ENCODE measurements at places on chromosomes 2 and 18. TPM values are rescaled to one million over a fixed set of nuclear protein-coding genes. Genes with fewer than 3 reads are reported as not detected.

CMPK2 gene
- total RNA-seq = 0.95 TPM

C2orf80 gene
- total RNA-seq = not detected

RND3 gene
- 124 TPM for total RNA-seq

CRYGD gene
- not detected for total RNA-seq

CCDC150 gene
- 3.6 TPM for total RNA-seq

NEB gene
- 2.2 TPM for total RNA-seq

DSC3 gene
- total RNA-seq = 4.1 TPM

GATA6 gene
- 13.1 TPM for total RNA-seq

ABCB11 gene
- total RNA-seq = not detected

HRH4 gene
- total RNA-seq = not detected

APCDD1 gene
- 41.3 TPM for total RNA-seq

NOL4 gene
- not detected for total RNA-seq

LRP1B gene
- total RNA-seq = 0.65 TPM

TSHZ1 gene
- total RNA-seq = 7.8 TPM

GAREM2 gene
- total RNA-seq = 6.5 TPM

CNGA3 gene
- not detected for total RNA-seq

CAPG gene
- 77.6 TPM for total RNA-seq

AP1S3 gene
- total RNA-seq = 5.5 TPM

SCLY gene
- total RNA-seq = 12.7 TPM

MGAT5 gene
- 27.6 TPM for total RNA-seq

HOXD12 gene
- total RNA-seq = not detected

UGT1A10 gene
- total RNA-seq = not detected

RMDN2 gene
- total RNA-seq = 8.2 TPM

CHCHD5 gene
- total RNA-seq = 16.9 TPM

ZNF804A gene
- not detected for total RNA-seq

ADGRF3 gene
- 0.10 TPM for total RNA-seq

PLCD4 gene
- total RNA-seq = 4.1 TPM

NRP2 gene
- total RNA-seq = 34.5 TPM

DYNAP gene
- total RNA-seq = not detected

IAH1 gene
- total RNA-seq = 66.6 TPM

RFX8 gene
- total RNA-seq = not detected

SYT4 gene
- total RNA-seq = not detected

IL18RAP gene
- not detected for total RNA-seq

RAX gene
- not detected for total RNA-seq

APOB gene
- total RNA-seq = 0.23 TPM

ANO7 gene
- total RNA-seq = 1.5 TPM

ARPC2 gene
- 424 TPM for total RNA-seq

NAT8 gene
- total RNA-seq = not detected

SPDYA gene
- total RNA-seq = 3.4 TPM

SCN2A gene
- total RNA-seq = 1.9 TPM

POTEI gene
- 0.07 TPM for total RNA-seq

TOGARAM2 gene
- 0.07 TPM for total RNA-seq

SLC19A3 gene
- 0.56 TPM for total RNA-seq

WDFY1 gene
- 52.3 TPM for total RNA-seq

RTP5 gene
- total RNA-seq = not detected

TRAK2 gene
- total RNA-seq = 53.2 TPM

ST6GAL2 gene
- total RNA-seq = 319 TPM

PIEZO2 gene
- 142 TPM for total RNA-seq

AQP12A gene
- total RNA-seq = not detected

ELOA2 gene
- not detected for total RNA-seq

PID1 gene
- total RNA-seq = 1.8 TPM

IL1RL1 gene
- total RNA-seq = not detected

ZSWIM2 gene
- not detected for total RNA-seq

RFTN2 gene
- 28.5 TPM for total RNA-seq

TMEM178A gene
- total RNA-seq = 1.4 TPM

HSBP1L1 gene
- total RNA-seq = 0.99 TPM

AGXT gene
- not detected for total RNA-seq
